Naive thymus-derived CD8-positive, alpha-beta T cell (primary cell): ENCODE measurements at places on chromosomes 12 and 14.

DNA sequence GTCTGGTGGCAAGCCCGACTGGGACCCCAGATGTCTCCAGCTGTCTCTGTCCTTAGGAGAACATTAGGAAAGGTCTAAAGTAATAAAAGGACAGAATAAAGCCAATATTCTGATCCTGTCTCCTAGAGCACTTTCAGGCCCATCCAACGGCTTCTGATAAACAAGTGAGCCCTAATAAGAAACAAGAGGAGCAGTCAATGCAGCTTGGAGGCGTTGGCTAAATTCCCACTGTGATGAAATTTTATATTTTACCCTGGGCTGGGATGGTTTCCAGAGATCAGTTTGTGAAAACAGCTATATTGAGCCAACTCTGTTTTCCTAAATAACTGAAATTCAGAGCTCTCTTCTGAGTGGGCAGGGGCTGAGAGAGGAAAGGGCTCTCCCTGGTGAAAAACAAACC is 55.5 kb upstream of the SRRM4 start:
- no peak for DNase-seq

- no peak for DNase-seq
Observed at GRCh38 chr12:123384994-123385376, 1.1 kb downstream of the KMT5A start.

- DNase-seq = no peak
Observed at GRCh38 chr12:56766535-56766934, 3.4 kb downstream of the HSD17B6 start.

DNA sequence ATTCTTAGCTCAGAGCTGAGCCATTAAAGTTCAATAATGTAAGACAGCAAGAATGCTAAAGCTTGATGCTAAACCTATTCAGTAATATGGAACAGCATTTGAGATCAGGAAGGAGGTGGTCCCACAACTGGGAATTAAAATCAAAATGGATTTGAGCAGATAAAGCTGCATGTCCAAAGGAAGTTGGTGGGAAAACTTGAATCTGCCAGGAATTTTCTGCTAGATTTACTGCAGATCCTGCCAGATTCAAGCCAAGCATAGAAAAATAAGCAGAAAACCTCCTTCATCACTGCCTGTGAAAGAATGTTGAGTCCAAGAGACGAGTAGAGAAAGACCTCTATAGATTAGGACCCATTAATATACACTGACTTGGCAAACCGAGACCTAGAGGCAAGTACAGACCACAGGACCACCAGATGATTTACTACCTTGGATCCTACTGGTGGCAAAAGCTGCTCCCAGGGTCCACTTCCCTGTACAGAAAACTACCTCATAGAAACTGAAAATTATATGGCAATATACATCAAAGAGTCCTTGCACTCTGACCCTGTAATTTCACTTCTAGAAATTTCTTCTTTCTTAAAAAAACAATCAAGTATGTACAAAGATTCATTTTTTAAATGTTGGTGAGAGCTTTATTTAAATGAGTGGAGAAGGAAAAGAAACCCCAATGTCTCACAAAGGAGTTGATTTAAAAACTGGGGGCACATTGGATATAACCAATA is 263.2 kb downstream of the DAD1 start:
- no peak for DNase-seq

GRCh38 chr14:55589171-55589570 is 9.2 kb downstream of the KTN1 start:
- DNase-seq = no peak

DNA sequence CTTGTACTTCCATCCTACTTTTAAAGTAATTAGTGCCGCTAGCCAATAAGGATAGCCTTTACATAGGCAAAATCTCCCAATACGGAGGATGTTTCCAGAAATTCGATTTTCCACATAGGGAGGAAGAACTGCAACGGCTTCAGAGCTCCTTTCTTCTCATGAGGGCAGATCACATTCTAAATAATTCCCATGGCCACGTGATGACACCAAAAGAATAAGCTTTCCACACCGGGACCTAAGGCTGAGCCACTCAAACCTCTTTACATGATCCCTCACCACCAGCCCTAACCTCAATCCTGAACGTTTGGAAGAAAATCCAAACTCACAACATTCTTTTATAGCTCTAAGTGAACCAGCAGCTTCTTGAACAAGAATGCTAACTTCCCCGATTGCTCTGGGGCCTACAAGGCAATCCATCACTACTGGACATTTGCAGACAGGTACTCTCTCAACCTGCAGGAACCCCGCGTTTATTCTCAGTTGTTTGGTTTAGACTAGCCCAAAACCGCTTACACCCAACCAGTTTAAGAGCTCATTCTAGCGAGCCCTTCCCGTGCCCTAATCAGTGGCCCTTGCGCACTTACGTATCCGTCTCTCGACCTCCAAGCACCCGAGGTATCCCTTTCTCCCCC is 884 bp downstream of the CAPRIN2 start:
- DNase-seq = no peak

DNA sequence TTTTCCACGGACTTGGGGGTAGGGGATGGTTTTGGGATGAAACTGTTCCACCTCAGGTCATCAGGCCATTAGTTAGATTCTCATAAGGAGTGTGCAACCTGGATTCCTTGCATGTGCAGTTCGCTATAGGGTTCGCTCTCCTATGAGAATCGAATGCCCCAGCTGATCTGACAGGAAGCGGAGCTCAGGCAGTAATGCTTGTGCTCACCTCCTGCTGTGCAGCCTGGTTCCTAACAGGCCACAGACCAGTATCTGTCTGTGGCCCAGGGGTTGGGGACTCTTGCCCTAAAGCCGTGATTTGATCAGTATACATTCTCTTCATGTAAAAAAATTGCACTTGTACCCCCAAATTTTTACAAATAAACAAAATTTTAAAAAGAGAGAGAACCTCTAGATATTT is 219.4 kb upstream of the CPNE8 start:
- no peak for DNase-seq

DNA sequence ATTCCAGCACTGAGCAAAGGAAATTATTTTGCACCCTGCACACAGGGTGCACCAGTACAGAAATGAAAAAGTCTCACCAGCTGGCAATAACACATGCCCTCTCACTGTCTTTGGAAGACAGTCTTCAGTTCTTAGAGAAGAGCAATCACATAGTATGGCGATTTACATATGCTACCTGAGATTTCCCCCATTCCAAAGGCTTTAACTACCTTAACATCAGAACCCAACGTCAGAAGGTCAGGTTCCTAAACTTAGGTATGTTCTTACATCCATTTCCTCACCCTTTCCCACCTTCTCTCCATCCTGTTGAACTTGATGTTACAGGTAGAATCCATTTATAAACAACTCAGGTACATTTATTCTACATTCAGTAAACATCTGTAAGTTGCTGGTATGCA is 167.8 kb downstream of the PAWR start:
- no peak for DNase-seq

DNA sequence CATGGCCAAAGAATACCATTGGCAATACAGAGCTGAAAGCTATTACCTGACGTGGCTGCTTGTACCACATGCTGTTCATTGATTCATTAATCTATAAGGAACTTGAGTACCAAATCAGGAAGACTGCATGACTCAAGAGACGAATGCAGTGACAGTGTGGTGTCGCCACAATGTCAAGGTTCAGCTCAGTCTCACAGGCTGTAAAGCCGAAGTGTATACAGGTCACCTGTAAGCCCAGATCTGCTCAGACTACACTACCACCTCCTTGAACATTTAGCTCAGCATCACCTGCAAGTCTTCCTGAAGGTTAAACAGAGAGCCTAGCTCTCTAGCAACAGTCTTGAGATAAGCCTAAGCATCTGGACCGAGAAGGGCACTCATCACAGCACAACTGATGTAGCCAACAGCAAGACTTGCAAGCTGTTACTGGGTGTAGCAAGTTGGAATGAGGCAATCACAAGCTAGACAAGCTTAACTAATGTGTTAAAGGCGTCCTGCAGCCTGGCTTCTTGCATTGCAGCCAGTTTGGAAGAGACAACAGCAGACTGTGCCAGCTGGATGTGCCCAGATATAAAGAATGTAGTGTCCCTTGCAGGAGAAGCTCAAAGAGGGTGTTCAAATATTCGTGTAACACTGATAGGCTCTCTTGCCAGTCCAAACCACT is 21.0 kb downstream of the TMTC1 start:
- DNase-seq = no peak

DNA sequence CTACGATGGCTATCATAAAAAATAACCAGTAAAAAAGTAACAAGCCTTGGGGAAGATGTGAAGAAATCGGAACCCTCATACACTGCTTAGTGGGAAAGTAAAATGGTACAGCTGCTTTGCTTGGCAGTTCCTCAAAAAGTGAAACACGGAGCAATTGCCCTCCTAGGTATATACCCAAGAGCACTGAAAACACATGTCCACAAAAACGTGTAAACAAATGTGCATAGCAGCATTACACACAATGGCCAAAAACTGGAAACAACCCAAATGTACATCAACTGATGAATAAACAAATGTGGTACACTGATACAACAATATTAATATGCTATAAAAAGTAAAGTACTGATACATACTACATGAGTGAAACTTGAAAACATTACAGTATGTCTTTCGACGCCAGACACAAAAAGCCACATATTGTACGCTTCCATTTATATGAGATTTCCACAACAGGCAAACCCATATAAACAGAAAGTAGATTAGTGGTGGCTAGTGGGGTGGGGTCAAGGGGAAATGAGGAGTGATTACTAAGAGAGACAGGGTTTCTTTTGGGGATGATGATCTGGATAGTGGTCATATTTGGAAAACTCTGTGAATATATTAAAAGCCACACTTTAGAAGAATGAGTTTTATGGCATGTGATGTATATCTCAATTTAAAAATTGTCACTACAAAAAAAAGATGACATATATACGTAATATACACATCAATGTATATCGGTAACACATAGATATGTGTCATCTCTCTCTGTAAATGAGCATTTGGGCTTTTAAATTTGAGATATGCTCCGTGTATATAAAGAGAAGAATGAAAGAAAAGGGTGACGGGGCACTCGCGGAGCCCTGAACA is 996 bp downstream of the SLC41A2 start:
- peak; percentile 2 for DNase-seq

- no peak for DNase-seq
Observed at GRCh38 chr14:22427771-22428231, 161.2 kb downstream of the DAD1 start.

DNA sequence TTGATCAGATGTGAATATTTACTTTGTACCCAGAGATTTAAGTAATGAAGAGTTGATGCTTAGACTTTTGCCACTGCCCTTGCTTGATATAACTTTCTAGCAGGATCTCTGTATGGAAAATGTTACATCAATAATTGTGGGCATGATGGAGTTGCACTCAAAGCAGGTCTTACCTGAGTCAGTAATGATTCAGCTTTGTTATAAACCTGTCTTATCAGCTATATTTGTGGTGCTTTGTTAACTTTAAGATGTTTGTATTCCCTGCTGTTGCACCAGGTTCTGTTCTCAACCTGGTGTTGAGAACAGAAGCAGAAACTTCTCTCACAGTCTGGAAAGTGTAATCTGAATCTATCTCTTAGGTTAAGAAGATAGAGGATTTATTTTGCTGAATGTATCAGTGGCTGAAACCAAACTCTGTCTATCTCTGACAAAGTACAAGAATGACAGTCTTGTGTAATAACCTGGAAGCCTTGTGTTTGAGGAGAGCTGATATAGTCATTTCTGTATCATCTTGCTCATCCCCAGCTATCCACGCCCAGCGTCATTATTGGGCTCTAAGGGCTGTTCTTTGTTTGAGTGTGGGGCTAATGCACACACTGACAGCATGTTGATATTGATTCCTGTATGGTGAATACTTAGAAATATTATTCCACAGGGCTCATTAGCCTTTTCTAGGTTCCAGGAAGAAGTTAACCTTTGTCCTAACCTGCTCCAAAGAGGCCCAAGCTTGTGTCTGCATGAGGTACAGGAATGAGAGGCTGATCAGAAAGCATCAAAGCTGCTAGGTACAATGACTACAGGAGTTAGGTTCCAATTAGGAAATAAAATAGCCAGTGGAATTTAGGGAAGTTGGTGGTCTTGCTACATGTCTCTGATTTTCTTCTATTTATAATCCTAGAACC is 3.6 kb downstream of the AKAP6 start:
- DNase-seq = no peak

GRCh38 chr12:28650906-28651305 is 460.6 kb downstream of the CCDC91 start:
- DNase-seq = no peak

DNA sequence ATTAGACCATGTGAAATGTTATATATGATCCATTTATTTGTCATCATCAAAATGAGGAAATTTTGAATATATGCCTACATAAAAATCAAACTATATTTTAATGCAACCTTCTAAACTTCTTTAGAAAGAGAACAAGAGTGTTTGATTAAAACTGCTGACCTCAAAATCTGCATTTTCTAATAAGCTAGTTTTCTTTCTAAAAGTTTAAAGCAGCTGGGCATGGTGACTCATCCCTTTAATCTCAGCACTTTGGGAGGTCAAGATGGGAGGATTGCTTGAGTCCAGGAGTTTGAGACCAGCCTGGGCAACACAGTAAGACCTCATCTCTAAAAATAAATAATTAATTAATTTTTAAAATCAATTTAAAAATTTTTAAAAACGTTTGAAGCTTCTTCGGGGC is 36.2 kb downstream of the GNPTAB start:
- no peak for DNase-seq

DNA sequence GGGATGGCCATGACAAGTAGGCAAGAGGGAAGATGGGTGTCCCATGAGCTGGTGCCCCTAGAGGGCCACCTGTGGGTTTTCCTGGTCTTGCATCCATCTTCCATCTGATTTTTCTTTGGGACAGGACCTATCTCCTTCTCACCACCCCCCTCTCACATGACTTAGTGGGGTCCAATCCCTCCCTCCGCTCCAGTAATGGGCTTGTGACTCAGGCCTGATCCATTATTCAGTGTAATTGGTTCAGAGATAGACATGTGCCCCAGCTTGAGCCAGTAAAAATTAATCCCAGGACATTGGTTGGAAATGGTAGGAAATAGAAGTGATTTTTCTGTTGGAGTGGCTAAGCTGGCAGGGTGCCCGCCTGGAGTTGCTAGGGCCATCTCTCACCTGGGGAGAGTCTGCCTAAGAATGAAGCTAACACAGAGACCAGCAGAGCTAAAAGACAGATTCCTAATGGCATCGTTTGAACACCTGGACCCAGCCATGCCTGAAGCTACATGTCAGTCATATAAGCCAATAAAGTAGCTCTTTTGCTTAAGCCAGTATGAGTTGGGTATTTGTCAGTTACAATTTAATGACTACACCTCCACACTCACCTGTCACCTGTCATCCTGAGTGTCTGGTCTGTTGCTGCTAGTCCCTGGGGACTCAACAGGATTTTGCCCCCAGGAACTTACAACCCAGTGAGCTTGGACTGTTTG is 14.7 kb downstream of the RASAL1 start:
- no peak for DNase-seq

DNA sequence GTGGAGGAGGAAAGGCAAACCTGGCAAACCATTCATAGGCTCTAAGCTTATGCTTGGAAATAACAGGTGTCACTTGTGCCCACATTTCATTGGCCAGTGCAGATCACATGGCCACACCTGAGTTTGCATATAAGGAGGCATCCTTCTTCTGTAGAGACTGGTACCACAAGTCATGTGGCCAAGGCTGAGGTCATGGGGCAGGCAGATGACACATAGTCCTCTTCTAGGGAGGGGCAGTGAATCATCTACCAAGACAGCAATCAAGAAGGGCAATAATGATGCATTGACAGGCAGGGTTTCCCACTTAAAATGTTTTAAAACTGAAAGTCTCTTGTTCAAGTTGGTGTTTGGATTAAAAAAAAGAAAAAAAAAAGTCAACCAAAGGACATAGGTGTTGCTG is 77.3 kb downstream of the DAAM1 start:
- DNase-seq = no peak

GRCh38 chr12:5872745-5873144 is 72.3 kb downstream of the ANO2 start:
- no peak for DNase-seq
